ENCODE measurements at places on chromosomes 11 and 22.

DNA sequence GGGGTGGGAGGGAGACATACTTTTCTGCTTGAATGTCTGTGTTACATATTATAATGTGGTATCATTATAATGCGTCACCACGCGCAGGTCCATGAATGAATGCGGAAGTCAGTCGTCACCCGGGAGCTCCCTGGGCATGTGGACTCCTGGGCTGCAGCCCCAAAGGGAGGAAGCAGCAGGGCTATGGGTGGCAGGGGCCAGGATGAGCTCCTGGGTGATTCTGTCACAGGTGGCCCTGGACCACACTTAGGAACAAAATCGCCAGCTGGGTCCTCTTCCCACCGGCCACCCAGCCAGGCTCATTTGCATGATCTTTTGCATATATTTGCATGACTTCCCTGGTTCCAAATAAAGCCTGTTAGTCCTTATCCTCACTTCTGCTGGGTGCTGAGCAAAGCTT lies 51.2 kb downstream of the KCNJ4 start:
- ATAC-seq = peak; percentile 53

GRCh38 chr11:61766353-61766841 lies 14.0 kb downstream of the MYRF start:
- no peak for ATAC-seq

GRCh38 chr11:43989162-43989981 lies 46.9 kb downstream of the C11orf96 start:
- ATAC-seq = peak; percentile 66

DNA sequence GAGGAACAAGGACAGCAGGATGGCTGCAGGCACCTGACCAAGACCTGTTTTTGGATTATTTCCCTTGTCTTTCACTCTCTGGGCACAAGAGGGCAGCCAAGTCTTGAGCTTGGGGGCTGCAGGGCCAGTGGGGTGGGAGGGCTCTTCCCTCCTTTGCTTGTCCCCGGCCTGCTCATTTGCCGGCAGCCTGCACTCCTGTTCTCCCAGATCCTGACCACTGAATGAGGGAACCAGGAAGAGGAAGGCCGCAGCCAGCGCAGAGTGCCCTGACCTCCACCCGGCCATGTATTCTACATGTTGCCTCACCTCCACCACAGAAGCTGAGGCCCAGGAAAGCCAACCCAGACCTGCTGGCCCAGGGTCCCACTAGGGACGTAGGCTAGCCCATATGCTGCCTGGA lies 15.5 kb upstream of the NNMT start:
- peak; percentile 90 for ATAC-seq

GRCh38 chr11:12377824-12378593 lies 638 bp downstream of the PARVA start:
- ATAC-seq = peak; percentile 85

- no peak for ATAC-seq
Measured at GRCh38 chr11:14860511-14860910, 31.5 kb downstream of the CYP2R1 start.

DNA sequence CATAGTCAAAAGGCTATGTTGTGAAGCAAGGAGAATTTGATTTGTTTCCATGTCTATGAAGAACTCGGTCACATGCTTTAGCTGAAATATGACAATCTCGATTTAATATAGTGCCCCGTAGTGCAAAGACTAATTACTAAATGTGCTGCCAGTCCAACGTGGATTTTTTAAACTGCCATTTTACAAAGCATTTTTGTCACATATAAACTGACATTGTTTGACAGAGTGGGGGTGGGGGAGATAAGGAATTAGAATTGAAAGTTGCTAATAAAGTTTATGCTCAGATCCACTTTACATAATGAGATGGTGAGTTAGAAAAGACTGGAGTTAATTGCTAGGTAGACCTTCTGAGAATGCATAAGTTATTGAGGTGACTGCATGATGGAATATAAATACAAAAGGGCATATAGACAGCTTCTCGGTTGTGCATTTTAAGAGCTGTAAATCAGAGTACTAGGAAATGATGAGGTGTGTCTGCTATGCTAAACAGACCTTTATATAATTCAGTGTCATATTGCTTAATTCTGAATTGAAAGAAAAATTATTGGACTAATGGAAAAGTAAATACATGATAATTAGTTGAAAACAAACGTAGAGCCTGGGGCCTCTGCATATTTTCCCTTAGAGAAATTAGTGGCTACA lies 158.9 kb upstream of the MTNR1B start:
- ATAC-seq = peak; percentile 76
